Stimulated activated CD8-positive, alpha-beta memory T cell treated with anti-CD3 and anti-CD28 coated beads, Interleukin-4, amount 100 ng/mL, for 1 hour (primary cell): ENCODE measurements at places on chromosomes 1 and 21.

- DNase-seq, result no peak
Measured at GRCh38 chr1:100734676-100735075, 15.1 kb downstream of the VCAM1 start.

GRCh38 chr1:201781437-201781836 is 47.5 kb upstream of the IPO9 start:
- no peak for DNase-seq

- DNase-seq, result no peak
Measured at GRCh38 chr1:217563179-217563578, 67.7 kb downstream of the GPATCH2 start.

GRCh38 chr21:45073301-45074047 is 906 bp upstream of the ADARB1 start:
- no peak for DNase-seq

- no peak for DNase-seq
Measured at GRCh38 chr1:233034836-233035235, 84.4 kb downstream of the NTPCR start.

DNA sequence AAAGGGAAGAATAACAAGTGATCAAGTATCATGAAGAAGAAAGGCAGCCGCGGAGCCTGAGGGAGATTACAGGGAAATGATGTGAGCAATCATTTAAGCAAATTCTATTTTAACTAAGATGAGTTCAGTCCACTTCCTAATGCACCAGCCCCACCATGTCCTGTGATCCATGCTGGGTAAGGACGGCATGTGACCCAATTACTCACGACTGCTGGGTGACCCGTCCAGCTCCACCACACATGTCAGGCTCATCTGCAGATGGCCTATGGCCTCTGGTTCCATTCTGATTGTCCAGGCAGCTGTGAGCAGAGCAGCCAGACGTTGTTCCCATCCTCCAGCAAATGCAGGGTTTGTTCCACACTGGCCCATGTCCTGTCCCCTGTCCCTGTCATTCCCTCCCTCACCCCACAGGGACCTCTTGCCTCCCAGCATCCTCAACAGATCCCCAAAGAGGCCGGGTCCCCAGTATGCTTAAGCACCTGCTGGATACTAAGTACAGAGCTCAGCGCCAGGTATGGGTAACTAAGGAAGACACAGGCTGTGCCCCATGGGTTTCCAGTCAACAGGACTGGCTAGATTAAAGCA is 87.9 kb downstream of the MATN1 start:
- DNase-seq, result no peak

DNA sequence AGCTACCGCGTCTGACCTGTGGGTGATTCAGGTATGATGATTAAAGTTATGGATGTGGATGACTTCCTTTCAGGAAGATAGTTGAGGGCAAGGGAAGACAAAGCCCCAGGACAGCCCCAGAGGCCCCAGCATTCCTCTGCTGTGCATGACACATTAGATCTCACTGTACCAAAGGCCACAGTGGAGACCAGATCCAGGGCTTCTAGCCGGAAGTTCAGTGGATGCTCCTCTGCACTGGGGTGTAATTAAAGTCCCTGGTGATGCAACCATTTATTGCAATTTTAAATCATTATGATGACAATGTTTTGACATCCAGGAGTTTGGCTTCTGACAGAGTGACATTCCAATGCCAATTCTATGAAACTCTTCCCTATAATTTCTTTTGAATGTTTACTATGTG is 5.0 kb downstream of the C4BPA start:
- no peak for DNase-seq
